ENCODE measurements at places on chromosomes 6 and 20.

DNA sequence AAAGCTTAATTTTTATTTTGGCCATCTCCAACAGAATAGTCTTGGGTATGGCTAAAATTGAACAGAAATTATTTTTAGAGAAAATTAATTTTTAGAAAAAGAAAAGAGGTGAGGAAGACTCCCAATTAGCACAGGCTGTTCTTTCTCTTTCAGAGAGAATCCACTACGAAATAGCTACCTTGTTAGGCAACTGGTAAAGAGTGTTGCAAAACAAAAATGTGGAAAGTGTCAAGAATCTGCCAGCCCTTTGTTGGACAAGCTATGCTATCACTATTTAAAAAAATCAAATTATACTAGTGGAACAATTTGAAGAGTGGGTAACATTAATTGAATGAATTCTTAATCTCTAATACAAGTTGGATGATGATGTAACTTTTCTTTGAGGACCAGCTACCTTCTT lies 19.2 kb upstream of the ZSCAN9 start:
- H3K36me3 ChIP-seq, result no peaks in the 10 kb centered on the region
- no peak for DNase-seq
- no peak overlapping the region for H3K27ac ChIP-seq
- H3K4me1 ChIP-seq, result no peaks in the 10 kb centered on the region
- peaks cover 54% of the 10 kb centered on the region for H3K27me3 ChIP-seq
- H3K4me3 ChIP-seq, result no peak overlapping the region

DNA sequence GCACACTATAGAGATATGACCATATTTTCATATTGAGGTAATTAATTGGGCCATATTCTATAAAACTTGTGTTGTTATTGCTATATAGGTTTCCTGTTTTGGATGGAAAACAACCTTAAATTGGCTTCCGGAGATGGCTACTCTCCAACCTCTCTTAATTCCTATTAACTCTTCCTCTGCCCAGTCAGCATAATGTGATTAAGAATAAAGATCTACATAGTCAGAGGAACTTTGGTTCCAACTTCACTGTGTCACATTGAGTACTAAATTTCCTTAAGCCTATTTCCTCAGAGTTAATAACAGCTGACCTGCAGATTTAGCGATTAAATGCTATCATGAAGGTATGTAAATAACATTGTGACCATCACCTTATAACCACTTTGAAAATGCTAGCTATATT lies 67.7 kb downstream of the PTPRK start:
- H3K4me1 ChIP-seq, result no peaks in the 10 kb centered on the region
- H3K4me3 ChIP-seq, result no peak overlapping the region
- no peaks in the 10 kb centered on the region for H3K36me3 ChIP-seq
- no peaks in the 10 kb centered on the region for H3K27me3 ChIP-seq

DNA sequence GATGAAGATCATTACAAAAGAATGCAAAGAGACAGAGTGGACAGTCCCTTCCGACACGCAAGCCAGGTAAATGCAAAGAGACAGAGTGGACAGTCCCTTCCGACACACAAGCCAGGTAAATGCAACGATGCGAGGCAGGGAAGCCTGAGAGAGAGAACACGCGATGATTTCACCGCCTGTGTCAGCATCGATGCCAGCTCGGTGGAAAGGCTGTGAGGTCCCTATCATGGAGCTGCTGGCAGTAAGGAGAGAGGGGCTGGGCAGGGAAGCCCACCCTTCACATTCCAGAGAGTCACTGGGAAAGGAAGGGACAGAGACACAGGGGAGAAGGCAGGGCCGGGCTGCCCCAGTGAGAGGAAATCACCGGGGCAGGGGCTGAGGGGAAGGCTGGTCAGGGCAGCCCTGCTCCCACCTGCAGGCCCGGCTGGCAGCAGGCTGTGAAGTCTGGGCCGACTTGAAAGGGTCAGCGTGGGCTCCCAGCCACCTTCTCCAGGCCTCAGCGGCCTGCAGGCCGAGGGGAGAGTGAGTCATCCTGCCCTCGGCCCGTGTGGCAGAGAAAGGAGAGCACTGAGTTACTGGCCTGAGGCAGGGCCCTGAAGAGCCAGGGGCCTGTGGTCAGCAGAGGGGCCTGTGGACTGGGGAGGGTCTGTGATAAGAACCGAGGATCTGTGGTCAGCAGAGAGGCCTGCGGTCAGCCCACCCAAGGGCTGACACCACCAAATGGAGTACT lies 80.4 kb downstream of the DACT2 start:
- no peaks in the 10 kb centered on the region for H3K4me1 ChIP-seq
- no peaks in the 10 kb centered on the region for H3K36me3 ChIP-seq
- no peak overlapping the region for H3K27ac ChIP-seq

DNA sequence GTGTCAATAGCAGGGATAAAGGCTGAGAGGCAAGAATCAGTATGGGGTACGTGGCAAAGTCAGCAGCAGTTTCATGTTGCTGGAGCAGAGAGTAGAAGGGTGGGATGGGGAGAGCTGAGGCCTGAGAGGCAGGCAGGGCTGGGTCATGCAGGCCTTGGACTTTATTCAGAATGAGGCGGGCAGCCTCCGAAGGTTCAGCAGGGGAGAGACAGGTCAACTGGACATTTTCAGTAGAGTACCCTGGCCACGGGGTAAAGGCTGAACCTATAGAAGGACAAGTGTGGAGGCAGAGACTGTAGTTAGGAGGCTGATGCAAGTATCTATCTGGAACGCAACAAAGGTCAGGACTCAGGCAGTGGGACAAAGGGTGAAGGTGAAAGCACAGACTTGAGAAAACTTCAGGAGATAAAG lies 13.7 kb downstream of the NOTCH4 start:
- H3K27ac ChIP-seq, result no peak overlapping the region
- no peaks in the 10 kb centered on the region for H3K36me3 ChIP-seq
- no peaks in the 10 kb centered on the region for H3K4me1 ChIP-seq

DNA sequence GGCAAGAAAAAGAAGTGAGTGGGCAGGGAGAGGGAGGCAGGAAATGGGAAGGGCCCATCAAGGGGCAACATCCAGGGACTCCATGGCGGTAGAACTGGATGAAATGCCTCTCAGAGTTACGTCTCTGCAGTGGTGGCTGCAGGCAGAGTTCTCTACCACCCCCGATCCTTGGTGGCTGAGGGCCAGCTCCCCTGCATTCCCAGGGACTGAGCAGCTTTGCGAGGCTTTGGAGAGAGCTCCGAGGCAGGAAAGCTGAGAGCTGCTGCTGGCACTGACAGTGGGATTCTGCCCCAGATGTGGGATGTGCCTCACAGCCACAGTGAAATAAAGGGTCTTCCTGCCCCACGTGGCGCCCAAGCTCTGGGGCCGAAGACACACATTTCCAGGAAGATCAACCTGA lies 236.6 kb downstream of the SLC24A3 start:
- no peak overlapping the region for H3K27ac ChIP-seq
- H3K4me3 ChIP-seq, result no peak overlapping the region
- H3K4me1 ChIP-seq, result no peaks in the 10 kb centered on the region
- peaks cover 4% of the 10 kb centered on the region for H3K27me3 ChIP-seq

- H3K4me1 ChIP-seq, result no peaks in the 10 kb centered on the region
- H3K36me3 ChIP-seq, result no peaks in the 10 kb centered on the region
- no peaks in the 10 kb centered on the region for H3K27me3 ChIP-seq
- H3K27ac ChIP-seq, result no peak overlapping the region
- H3K4me3 ChIP-seq, result no peak overlapping the region
- DNase-seq, result no peak
These were observed 21.9 kb upstream of the TAF8 start for GRCh38 chr6:42028234-42029061.

DNA sequence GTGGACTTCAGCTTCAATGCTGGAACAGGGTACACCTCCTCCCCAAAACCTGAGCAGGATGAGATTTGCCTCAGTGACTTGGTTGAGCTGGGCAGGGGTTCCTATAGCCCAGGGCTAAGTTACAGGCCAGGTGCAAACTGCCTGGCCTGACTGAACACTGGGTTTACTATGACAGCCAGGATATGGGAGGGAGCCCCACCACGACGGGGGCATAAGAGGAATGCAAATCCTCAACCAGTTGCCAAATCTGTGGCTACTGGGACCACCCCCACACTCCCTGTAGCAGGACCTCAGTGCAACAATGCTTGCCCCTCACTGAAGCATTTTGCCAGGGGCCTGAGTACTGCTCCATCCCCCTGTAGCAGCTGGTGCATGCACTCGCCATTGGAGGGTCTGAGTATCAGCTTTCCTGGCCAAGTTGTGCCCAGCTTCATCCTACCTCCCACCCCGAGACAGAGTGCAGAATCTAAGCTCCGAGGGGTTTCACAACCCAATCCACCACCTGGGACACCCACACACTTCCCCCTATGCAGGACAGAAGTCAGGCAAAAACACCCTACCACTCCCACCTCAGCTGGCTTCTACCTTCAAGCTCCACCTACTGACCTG lies 27.6 kb downstream of the TREML4 start:
- DNase-seq, result no peak
